NCI-H1436 treated with DMSO at 0.1 percent for 48 hours (cell line): ENCODE measurements at places on chromosomes 13 and 19.

- DNase-seq = no peak
These were observed 3.7 kb downstream of the CALM3 start for GRCh38 chr19:46604781-46605355.

GRCh38 chr19:31903979-31904378 is 441.4 kb upstream of the ZNF507 start:
- DNase-seq = no peak

- no peak for DNase-seq
These were observed 665 bp downstream of the ZNF347 start for GRCh38 chr19:53158119-53158656.

DNA sequence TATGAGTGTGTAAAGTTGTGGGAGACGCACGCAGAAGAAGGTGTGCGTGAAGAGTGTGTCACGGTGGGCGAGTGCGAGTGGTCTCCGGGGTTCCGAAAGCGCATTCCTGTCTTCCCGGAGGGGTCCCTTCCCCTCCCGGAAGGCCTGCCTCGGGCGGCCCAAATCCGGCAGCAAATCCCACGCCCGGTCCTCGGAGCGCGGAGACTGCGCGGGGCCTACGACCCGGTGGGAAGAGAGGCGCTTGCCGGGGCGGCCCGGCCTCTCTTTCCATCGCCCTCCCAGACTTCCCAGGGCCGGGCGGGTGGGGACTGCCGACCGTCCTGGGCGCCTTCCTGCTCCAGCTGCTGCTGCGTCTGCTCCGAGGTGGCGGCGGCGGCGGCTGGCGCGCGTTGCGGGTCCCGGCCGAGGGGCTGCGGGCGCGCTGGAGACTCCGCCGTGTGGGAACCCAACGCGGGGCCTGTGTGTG is 2.1 kb downstream of the ZIC5 start:
- DNase-seq = no peak

- DNase-seq = no peak
These were observed 6.0 kb upstream of the CCER2 start for GRCh38 chr19:38917921-38918491.

- DNase-seq = no peak
These were observed 687.8 kb downstream of the EFNB2 start for GRCh38 chr13:105847527-105848291.

DNA sequence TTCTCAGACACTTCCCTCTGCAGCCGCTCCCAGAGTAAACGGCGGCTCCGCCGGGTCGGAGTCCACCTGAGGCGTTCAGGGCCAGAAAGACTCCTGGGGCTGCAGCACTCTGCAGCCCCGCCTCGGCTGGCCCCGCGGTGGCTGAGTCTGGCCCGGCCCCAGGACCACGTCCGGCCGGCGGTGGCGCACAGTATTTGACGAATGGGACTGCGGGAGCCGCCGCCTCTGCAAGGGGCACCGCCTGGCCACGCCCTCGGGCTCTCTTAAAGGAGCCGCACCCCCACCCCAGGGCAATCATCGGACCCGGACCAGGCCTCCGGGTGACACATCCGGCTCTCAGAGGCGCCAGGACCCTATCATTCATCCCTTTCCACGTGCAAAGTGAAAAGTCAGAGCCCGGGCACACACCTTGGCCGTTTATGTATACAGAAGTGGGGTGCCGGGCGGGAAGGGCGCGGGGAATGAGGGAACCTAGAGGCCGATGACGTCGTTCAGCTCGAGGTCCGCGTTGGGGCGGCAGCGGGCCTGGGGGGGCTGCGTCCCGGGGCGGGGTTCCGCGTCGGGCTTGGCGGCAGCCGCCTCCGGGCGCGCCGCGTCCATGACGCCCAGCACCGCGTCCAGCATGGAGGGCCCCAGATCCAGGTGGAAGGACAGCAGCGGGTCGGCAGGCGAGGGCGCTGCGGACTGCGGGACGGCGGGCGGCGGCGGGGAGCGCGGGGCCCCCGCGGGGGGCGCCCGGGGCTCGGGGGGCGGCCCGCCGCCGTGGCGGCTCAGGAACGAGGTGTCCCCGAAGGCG is 1.2 kb upstream of the LENG9 start:
- DNase-seq = peak; percentile 58

DNA sequence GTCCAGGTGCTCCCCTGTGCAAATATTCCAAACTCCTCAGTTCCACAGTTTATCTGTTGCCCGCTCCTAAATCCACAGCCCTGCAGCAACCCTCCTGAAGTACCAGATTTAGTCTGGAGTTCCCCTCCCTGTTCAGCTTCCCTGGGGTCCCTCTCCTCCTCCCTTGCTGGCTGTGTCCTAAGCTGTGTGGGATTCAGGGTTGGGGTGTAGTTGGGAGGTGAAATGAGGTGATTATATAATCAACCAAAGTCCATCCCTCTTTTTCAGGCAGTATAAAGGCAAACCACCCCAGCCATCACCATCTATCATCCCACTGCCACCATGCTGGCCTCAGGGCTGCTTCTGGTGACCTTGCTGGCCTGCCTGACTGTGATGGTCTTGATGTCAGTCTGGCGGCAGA is at the start of gene CYP2A13:
Gene CYP2A13, plus strand, starts transcription at position 301 of the 400 bp plus-strand sequence. Its CDS starts 21 bp downstream, at position 322.
- DNase-seq = no peak

DNA sequence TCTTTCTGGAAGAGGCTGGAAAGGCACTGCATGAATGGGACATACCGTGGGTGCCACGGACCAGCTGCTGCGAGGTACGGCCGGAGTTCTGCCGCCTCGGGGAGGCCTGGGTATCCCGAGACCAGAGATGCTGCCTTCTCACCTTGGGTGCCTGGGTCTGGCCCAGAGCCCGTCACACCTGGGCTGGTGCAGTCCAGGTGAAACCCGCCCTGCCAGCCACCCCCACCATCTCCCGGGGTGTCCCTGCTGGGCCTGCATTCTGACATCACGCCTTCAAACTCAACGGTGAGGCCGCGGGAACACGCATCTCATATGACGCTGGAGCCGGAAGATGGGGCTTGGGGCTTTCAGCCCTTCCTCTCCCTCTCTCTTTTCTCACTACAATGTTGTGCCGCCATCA is 98.0 kb downstream of the GADD45B start:
- no peak for DNase-seq

GRCh38 chr19:16347706-16348105 is 23.1 kb downstream of the KLF2 start:
- DNase-seq = no peak

- DNase-seq = no peak
These were observed 6.3 kb upstream of the ZNF175 start for GRCh38 chr19:51564791-51565190.

DNA sequence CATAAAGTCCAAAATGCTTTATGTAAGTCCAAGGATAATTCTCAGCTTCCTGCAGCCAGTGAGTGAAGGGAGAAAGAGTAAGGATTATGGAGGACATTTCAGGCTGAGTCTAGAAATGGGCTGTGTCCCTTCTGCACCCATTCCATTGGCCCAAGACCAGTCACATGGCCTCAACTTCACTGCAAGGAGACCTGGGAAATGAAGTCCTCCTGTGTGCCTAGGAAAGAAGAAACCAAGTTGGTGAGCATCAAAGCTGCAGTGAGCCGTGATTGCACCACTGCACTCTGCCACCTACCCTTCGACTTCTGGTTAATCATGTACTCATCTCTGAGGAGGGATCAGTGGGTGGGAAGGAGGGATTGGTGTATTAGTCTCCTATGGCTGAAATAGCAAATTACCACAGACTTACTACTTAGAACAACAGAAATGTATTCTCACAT is 3.6 kb upstream of the CD37 start:
- no peak for DNase-seq

DNA sequence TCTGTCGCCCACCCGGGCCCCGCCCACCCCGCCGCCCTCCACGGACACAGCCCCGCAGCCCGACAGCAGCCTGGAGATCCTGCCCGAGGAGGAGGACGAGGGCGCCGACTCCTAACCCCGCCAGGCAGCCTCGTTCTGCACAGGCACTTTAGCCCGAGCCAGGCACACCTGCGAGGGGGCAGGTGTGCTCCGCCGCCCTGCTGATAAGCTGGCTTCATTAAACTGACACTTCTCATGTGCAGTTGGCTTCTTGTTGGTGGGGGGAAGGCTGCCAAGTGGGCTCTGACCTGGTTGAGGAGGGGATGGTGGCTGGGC is 8.2 kb downstream of the IL4I1 start:
- no peak for DNase-seq

DNA sequence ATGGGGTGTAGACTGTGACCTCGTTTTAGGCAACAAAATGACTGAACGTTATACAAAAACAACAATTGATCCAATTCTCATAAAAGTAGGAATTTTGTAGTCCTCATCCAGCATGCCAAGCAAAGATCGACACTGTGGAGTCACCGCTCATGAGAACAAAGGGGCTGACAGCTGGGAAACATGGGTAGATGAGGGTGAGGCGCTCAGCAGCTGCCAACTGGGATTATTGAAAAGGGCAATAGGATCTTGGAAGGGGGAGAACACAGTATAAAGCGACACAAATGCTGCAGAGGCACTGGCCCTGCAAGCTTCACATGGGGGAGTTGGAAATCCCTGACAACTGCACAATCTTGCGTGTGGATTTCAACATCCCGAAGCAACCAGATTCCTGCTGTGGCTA is 5.4 kb upstream of the ZNF765 start:
- DNase-seq = no peak
